ENCODE measurements at places on chromosomes 5 and 9. TPM values are rescaled to one million over a fixed set of nuclear protein-coding genes. Genes with fewer than 3 reads are reported as not detected.

DNA sequence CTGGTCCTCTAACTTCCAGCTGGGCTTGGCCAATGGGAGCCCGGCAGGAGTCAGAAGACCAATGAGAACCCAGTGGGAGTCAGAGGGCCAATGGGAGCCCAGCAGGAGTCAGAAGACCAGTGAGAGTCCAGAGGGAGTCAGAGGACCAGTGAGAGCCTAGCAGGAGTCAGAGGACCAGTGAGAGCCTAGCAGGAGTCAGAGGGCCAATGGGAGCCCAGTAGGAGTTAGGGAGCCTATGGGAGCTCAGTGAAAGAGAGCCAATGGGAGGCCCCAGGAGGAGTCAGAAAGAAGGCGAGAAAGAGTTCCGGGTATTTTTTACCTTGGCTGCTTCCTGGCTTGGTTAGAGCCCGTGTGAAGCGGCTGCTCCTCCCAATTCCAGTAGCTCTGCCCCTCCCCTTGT lies 191.0 kb downstream of the GABBR2 start:
- DNase-seq: no peak

GRCh38 chr5:109230369-109230768 lies 179.4 kb downstream of the PJA2 start:
- no peak for DNase-seq

GRCh38 chr5:73431204-73431851 lies 17.2 kb downstream of the FOXD1 start:
- DNase-seq: no peak

- peak; percentile 20 for DNase-seq
Observed at GRCh38 chr5:96880444-96881164, 4.3 kb downstream of the ERAP2 start.

DNA sequence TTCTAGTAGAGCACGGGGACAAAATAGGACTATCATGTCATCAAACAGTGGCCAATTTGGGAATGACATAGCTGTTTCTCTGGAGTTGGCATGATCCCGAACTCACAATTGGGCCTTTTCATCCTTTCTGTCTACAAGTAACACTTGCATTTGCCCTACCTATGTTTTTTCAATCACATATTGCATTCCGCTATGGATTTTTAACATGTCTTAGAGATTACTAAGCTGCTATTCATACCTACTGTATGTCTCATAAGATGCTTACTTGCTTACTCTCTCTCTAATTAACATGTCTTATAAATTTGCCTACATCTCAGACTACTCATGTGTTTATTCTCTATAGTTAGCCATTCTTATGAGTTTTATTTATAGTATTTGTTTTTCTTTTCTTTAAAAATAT lies 341.2 kb upstream of the CTNND2 start:
- no peak for DNase-seq

DNA sequence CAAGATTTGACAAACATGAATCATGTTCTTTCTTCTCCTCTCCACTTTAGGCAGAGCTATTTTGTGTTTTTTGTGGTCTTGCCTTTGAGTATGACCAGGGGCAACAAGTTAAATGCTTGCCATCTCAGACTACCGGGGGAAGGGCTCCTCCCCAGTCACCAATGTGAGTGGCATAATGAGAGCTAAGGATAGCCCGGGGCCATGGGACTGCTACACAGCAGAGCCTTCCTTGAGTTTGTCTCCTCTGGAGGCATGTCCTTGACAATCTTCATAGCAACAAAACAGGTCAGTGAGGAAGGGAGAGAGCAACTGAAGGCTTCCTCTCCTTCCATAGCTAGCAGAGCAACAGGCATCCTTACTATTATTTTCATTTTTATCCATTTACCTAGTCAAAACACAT lies 299.3 kb downstream of the ENC1 start:
- no peak for DNase-seq

DNA sequence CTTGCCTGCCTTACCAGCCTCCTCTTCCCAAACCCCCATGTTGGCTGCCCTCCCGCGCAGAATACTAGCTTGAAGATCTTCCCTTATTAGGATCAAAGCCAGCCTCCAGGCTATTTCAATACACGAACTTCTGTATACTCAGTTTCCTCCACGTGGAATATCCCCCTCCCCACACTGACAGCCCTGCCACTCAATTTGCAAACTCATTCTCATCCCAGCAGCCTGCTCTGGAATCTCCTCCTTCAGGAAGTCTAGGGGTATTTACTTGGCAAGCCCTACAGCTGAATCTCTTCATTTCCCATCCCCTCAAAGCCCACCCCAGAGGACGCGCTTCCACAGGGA lies 157.0 kb upstream of the SMIM23 start:
- no peak for DNase-seq

- DNase-seq: no peak
Observed at GRCh38 chr5:44189255-44189654, 200.0 kb downstream of the FGF10 start.

DNA sequence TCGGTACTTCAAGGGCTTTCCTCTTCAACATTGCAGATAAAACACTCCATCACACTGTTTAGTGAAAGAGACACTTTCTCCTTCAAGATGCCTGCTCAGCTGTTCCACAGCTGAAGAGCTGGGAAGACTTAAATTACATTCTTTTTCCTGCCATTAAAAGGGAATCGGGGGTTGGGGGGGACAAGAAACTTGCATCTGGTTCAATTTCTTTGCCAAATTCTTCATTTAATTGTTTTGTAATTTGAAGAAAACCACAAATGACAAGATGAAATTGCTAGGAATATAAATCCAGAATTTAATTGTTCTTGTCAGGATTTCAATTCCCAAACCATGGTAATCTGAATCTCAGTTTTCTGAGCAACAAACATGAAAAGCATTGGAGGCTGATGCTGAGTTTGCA lies 478.3 kb downstream of the EBF1 start:
- no peak for DNase-seq

- DNase-seq: no peak
Observed at GRCh38 chr5:123950701-123951581, 439.0 kb downstream of the CSNK1G3 start.

DNA sequence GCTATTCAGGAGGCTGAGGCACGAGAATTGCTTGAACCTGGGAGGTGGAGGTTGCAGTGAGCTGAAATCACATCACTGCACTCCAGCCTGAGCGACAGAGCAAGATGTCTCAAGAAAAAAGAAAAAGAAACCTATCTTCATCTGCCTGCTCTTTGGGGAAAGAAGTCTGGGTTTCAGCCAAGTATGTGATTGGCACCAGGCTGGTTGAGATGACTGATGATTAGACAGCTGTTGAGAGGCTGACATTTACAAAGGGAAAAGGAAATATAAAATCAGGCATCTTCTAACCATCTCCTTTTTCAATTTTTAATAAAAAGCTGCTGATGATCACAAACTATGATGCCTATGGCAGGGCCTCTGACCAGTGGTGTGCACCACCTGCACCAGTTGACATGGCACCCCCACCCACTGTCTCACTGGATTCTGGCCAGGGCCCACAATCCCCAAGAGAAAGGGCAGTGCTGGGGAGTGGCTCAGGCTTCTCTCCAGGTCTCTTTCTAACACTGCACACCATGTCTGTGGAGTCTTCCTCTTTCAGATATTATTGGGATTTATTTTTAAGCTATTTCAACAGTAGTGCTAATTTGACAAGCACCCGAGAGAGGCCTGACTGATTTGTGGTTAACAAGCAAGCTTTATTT lies 17.2 kb upstream of the C5orf15 start:
- no peak for DNase-seq

GRCh38 chr5:111933086-111933485 lies 176.1 kb upstream of the NREP start:
- DNase-seq: no peak

DNA sequence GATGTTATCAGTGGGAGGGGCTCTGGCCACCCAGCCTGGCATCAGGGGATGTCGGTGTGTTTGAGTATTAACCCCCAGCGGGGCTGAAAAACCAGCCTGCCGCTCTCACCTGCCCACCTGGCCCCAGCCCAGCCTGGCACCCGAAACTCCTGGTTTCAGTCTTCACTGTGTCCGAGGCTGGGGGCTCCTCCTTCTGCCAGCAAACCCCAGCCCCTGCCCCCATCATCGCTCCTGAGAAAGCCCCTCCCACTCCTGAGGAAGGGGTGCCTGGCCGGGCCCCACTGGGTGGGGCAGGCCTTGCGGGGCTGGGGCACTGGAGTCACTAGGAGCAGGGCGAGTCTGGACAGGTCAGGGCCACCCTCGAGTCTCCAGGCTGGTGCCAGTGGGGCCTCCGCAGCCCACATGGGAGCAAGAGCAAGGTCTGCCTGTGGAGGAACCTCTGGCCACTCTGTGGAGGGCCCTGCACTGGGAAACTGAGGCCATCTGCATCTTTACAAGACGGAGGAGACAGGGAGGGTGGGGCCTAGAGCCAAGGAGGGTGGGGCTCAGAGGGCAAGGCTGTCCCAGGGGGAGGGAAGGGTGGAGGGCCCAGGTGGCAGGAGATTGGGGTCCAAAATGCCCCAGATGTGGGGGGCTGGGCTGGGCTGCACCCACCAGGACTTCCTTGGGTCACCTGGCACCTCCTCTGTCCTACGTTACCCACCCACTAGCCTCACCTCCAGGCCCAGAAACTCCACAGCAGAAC lies 51.5 kb upstream of the NOTCH1 start:
- no peak for DNase-seq

- no peak for DNase-seq
Observed at GRCh38 chr5:180990882-180991242, 2.2 kb downstream of the BTNL3 start.

- no peak for DNase-seq
Observed at GRCh38 chr9:81408951-81409350, 280.4 kb downstream of the TLE1 start.

DNA sequence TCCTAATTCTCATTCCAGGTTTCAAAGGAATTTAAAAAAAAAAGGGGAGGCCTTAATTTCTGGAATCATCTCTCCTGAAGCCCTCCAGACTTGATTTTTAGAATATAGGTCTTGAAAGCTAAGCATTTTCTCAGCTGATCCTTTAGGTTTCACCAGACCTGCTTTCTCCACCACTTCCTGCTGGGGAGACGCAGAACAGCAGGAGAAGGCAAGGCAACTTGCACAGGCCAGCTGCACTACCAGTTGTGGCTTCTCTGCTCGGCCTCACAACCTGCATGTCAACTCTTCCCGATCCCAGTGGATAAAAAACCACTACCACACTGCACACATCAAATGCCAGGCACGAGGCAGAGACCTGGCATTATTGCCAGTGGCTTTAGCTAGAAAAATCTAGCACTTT lies 119.8 kb downstream of the SIL1 start:
- DNase-seq: no peak

GRCh38 chr5:92548346-92548745 lies 1032.7 kb downstream of the NR2F1-AS1 start:
- DNase-seq: no peak

- no peak for DNase-seq
Observed at GRCh38 chr5:29894668-29895067, 1298.8 kb upstream of the CDH6 start.

GRCh38 chr5:4579679-4580078 lies 560.5 kb upstream of the ADAMTS16 start:
- no peak for DNase-seq

GRCh38 chr5:178786417-178786816 lies 56.0 kb upstream of the ZNF354A start:
- DNase-seq: no peak

- no peak for DNase-seq
Observed at GRCh38 chr5:66553368-66553912, 42.8 kb upstream of the MAST4 start.

DNA sequence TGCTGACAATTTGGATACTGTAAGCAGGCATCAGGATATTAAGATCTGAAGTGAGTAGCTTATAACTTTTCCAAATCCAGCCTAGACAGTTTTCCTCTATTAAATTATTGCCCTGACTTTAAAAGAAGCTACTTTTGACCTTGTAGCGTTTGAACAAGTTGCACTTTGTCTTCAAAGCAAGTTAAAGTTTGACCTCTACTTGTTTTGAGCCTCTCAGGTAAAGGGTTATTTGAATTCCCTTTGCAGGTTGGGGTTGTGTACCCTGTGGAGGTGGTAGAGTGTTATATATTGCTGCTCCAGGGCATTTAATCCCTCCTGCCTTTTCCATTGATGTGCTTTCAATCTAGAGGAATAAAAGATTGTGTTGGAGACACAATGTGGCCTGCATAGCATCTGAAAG lies 30.1 kb downstream of the FXN start:
- no peak for DNase-seq

DNA sequence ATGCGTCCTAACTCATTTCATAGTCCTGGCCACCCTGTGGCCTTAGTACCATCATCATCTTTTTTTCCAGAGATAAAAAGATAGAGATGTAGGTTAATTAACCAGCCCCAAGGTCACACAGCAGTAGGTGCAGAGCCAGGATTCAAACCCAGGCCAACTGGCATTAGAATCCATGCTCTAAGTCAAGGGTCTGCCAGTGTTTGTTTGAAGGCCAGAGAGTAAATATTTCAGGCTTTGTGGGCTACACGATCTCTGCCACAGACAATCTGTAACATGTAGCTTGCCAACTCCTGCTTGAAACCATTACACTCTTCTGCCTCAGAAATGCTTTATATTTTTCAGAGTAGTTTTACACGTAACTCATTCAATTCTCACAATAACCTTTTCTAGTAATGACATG lies 119.6 kb downstream of the EFNA5 start:
- DNase-seq: no peak

GRCh38 chr5:96037128-96037527 lies 75.5 kb upstream of the ELL2 start:
- no peak for DNase-seq

- no peak for DNase-seq
Observed at GRCh38 chr9:6902423-6902822, 144.7 kb downstream of the KDM4C start.

- DNase-seq: no peak
Observed at GRCh38 chr5:146484714-146485391, 31.1 kb downstream of the GPR151 start.

GRCh38 chr9:124278054-124278540 lies 20.3 kb downstream of the NEK6 start:
- DNase-seq: no peak

GRCh38 chr5:169772688-169773087 lies 135.6 kb downstream of the DOCK2 start:
- DNase-seq: no peak

DNA sequence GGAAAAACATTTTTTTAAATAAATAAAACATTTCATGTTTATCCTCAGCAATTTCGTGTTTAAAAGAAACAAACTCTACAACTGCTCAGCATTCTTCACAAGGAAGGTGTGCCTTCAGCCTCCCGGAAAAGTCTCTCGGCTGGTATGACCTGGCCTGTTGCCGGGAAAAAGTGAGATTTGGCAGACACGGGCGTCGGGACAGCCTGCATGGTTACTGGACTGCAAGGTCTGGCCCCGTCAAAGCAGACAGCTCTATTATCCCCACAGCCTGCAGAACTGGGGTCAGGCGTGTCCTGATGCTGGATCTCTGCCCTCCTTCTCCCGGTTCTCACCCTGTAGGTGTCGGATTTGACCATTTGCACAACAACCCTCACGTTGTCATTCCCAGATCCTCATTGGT lies 120.3 kb upstream of the SPATA31C2 start:
- no peak for DNase-seq

GRCh38 chr9:3569529-3569928 lies 43.7 kb upstream of the RFX3 start:
- DNase-seq: no peak

The SPATA31D4 gene
- not detected for polyA plus RNA-seq

The FOXD4 gene
- polyA plus RNA-seq: not detected

The MTRR gene
- polyA plus RNA-seq: 50.0 TPM

The TPPP gene
- polyA plus RNA-seq: 0.05 TPM

The SPATA31A5 gene
- polyA plus RNA-seq: not detected

The CTNND2 gene
- polyA plus RNA-seq: not detected

The NFIB gene
- polyA plus RNA-seq: 2.2 TPM

The CDKN2A gene
- polyA plus RNA-seq: 29.7 TPM

All from AG04450 (cell line).